DMS153 (cell line): ENCODE measurements at places on chromosomes 2 and 18.

DNA sequence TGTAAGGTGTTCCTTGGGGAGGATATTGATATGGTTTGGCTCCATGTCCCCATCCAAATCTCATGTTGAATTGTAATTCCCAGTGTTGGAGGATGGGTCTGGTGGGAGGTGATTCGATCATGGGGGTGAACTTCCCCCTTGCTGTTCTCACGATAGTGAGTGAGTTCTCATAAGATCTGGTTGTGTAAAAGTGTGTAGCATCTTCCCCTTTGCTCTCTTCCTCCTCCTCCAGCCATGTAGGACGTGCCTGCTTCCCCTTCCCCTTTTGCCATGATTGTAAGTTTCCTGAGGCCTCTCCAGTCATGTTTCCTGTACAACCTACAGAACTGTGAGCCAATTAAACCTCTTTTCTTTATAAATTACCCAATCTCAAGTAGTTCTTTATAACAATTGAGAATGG lies 458.7 kb downstream of the LPIN1 start:
- DNase-seq = no peak

- no peak for DNase-seq
Measured at GRCh38 chr2:241767464-241768250, 9.0 kb upstream of the GAL3ST2 start.

DNA sequence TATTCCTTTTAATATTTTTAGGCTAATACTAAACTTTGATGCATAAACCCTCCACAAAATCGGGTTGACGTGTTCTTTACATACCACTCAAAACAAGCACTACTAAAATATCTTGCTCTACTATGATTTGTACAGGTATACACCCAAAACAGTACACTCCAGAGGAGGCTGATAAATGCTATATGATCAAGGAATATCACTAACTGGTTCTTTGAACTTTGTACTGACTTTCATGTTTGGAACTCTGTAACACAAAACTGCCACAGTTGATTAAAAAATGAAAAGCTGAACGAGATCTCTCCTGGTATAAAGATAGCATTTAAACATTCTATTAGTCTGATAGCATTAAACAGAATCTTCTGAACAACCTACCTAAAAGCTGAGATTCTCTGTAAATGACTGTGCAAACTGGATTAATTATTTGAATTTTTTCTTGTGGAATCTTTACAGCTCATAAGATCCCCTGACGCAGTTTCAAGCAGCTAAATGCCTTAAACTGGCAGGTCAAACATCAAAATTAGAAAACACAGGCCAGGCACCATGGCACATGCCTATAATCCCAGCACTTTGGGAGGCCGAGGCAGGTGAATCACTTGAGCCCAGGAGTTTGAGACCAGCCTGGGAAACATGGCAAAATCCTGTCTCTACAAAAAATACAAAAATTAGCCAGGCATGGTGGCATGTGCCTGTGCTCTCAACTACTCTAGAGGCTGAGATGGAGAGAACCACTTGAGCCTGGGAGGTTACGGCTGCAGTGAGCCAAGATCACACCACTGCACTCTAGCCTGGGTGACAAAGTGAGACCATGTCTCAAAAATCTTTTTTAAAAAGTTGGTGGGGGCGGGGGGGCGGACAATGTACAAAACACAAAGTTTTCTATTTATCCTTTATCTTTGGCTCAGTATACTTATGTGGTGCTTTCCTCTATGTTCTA lies 150.6 kb downstream of the EXOC6B start:
- DNase-seq = no peak

DNA sequence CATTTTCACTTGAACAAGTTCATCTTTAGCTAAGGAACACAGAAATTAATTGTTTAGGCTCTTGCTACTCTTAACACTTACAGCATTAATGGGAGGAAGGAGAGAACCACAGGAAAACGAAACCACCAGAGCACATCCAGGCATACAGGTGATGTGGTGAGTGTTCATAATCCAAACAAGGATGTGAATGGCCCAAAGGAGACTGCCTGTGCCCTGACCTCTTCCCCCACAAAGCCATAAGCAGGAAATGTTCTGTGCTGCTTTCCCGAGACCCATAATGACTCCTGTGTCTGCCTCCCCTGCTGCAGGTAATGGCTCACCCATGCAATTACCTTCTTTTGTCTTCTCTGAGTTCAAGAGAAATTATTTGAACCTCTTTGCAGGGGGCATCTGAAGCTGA lies 295.9 kb upstream of the LINC00305 start:
- peak; percentile 79 for DNase-seq

DNA sequence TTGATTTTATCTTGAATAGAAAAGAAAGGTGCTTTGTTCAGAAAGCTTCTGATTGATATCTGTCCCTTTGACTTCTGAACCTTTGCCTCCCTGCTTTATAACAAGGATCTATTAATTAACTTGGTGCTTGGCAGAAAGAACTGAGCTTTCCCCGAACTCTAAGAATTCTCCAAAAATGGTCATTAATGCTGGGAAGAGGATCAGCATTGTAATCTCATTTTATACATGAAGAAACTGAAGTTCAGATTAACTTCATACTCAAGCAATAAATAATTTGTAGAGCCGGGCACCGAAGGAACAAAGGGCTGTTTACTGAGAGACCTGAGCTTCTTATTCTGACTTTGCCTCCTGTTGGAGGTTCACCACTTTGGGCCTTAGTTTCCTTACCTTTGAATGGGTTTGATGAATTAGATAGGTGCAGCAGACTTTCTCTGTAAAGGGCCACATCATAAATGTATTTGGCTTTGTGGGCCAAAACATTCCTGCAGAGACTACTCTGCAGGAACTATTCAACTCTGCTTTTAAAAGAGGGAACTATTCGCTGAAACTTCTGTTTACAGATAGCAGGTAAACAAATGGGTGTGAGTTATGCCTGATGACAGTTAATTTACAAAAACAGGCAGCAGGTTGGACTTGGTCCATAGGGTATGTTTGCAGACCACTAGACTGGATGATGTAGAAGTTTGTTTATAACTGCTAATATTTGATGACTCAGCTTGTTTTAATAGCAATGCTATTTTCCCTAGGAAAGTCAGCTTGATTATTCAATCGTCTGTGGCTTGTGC lies 272.9 kb downstream of the TGIF1 start:
- DNase-seq = no peak

DNA sequence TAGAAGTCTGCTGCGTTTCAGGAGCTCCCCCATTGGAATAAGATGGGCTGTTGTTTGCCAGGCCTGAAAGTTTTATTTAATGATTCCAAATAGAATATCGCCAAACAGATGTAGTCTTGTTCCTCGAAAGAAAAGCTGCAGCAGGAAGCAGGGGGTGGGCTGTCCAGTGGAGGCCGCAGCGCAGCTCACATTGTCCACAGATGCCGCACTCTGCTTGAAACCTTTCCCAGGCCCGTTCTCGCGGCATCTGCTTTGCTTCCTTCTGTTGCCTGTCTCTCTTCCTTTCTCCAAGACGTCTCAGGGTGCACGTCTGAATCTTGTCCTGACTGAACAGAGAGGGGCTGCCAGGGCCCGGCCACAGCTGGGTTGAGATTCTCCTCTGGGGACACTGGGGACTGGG lies 12.4 kb upstream of the IGFBP2 start:
- no peak for DNase-seq

- DNase-seq = no peak
Measured at GRCh38 chr2:223264541-223265193, 212.7 kb downstream of the KCNE4 start.

- no peak for DNase-seq
Measured at GRCh38 chr2:32743480-32744236, 115.8 kb downstream of the TTC27 start.

DNA sequence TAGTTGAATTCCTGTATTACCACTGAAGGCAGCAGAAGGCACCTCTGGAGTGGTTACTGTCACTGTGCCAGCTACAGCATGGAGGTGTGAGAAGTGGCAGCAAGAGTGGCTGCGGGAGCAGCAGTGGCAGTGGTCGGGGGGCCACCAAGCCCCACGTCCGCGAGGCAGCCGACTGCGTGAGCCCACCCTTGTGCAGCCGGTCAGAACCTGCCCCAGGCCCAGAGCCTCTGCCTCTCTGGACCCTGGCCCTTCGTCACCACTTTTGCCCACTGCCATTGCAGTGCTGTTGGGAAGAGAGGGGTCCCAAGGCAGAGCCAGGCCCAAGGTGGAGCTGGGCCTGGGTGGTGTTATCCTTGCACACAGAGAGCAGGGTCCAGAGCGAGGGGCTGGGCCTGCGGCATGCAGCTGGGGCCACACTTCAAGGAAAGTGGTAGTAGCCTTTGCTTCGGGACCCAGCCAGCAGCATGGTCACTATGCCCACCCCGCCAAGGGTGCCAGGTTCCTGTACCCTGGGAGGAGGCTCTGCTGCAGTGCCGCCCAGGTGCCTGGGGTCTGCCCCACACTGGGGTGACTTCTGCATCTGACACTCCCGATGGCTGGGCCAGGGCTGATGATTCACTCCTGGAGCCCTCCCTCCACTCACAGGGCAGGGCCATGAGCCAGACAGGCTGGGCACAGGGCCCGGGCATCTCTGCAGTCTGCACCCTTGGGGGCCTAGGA lies 450.1 kb upstream of the LRATD1 start:
- DNase-seq = no peak

GRCh38 chr2:136611451-136611850 lies 153.9 kb upstream of the THSD7B start:
- DNase-seq = no peak

DNA sequence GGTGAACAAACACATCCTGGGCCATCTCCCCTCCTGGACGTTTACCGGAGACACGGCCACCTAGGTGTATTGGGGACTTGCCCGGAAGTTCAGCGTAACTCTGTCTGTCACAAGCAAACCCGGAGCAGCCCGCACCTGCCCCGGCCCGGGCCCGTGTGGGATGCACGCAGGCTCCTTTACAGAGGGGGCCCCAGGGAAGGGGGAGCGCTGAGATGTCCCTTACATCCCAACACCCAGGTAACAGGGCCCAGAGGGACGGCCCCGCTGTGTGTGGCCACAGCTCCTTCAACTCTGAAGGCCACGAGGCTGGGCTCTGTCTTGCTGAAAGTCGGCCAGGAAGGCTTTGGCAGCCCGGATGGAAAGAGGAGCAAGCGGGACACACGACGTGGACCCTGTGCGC lies 212.8 kb downstream of the TWIST2 start:
- DNase-seq = no peak

GRCh38 chr2:119009110-119009509 lies 67.1 kb downstream of the MARCO start:
- no peak for DNase-seq

DNA sequence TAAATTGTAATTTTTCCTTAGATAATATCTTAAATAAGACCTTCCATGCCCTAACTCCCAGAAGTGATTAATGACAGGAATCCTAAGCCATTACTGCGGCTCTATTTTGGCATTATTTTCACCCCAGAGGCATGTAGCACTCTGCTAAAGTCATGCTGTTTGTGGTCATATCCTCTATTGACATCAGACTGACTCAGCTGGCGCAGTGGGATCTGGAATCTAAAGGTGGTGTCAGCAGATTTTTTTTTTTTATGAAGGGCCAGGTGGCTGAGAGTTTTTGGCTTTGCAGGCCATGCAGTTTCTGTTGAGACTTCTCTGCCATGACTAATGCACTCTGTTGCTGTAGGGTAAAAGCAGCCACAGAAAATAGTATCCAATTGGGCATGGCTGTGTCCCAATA lies 64.1 kb upstream of the ACVR1C start:
- DNase-seq = no peak

DNA sequence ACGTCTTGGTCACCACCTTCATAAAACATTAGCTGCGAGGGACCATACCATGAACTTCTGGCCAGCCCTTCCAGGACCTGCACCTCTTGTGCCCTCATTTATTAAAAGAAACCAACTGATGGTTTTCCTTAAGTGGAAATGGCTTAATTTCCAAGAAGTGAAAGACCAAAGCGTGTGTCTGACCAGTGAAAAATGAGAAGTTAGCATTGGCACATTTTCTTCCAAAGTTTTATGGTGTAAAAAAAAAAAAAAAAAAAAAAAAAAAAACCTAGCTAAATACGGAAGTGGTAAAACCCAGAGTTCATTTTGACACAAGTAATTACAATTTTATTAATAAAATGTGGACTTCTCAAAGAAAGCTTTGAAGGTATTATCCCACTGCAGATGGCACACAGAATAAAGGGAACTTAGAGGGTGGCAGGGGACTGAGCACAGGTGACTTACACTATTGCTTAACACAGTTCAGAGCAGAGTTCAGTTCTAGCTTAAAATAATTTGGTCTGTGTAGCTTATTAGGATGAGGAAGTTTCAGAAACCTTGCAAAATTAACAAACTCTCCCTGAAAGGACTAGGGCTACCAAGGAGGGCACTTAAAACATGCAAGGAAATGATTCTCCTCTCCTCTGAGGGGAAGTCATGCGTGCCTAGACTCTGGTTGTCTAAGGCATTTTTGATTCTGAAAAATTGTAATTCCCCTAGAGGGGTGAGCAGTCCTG lies 42.2 kb upstream of the EPG5 start:
- no peak for DNase-seq

DNA sequence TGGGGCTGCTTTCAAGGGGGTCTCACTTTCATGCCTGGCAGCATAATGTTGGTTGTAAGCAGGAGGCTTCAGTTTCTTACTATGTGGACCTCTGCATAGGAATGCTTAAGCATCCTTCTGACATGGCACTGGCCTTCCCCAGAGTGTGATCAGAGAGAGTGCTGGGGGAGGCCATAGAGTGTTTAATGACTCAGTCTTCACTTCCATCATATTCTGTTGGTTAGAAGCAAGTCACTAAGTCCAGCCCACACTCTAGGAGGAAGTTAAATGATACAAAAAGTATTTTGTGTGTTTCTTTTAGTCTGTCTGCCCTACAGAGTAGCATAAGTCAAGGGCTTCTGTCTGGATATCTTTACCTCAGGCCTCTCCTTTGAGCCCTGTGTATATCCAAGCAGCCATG lies 64.9 kb downstream of the GALNT1 start:
- DNase-seq = no peak

GRCh38 chr2:138036522-138036921 lies 72.2 kb downstream of the HNMT start:
- no peak for DNase-seq

- DNase-seq = no peak
Measured at GRCh38 chr2:226575928-226576327, 223.7 kb downstream of the IRS1 start.

GRCh38 chr2:68937346-68938055 lies 15.2 kb downstream of the GKN2 start:
- DNase-seq = no peak

DNA sequence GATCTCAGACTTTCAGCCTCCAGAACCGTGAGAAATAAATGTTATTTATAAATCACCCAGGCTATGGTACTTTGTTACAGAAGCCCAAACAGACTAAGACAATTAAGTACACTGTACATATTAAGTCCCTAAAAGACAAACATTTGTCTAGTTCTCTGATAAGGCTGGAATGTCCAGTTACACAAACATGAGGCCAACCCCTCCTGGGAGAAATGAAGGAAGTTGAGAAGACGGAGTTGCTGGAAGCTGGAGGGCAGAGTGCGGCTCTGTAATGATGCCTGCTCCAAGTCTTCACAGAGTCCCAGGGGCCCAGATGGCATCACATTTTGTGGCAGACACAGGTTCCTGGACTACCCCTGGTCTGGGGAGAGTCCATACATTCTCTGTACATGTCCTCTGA lies 79.2 kb upstream of the ST8SIA3 start:
- no peak for DNase-seq

DNA sequence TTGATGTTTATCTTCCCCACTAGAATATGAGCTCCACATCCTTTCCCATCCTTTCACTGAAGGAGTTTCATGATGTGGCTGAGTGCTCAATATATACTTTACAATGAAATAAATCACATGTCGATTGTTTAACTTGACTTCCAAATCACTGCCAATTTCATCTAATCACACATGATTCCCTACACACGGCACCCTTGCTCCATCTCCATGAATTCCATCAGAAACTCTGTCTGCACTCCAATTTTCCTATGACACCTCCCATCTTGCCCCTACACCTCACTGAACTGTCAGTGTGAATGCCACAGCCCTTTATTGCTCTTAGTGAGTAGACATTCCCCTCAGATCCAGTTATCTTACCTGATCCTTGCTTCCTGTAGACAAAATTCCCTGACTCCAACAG lies 366.0 kb downstream of the CMPK2 start:
- no peak for DNase-seq
